AG20443 (cell line): ENCODE measurements at places on chromosomes 2 and 18.
A peak's percentile ranks its signal among the peaks of the same experiment; 100 is the strongest.

DNA sequence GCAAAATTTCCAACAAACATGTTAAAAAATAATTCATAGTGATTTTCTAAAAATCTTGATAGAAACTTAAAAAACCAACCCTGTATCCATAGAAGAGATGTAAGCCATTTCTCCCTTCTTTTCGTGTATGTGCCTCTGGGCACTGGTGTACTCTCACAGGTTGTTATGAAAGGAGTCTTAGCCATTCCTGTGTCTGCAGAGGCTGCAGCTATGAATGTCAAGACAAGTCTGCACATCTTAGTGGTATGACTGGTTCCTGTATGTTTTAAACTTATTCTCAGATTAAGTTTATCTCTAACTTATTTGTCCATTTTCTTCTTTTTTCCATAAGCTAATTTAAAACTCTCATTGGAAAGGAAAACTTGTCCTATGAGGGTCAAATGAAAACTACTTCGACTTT lies 84.0 kb downstream of the DPP4 start:
- DNase-seq, result no peak

- no peak for DNase-seq
Measured at GRCh38 chr2:98769784-98770183, 38.9 kb upstream of the MGAT4A start.

DNA sequence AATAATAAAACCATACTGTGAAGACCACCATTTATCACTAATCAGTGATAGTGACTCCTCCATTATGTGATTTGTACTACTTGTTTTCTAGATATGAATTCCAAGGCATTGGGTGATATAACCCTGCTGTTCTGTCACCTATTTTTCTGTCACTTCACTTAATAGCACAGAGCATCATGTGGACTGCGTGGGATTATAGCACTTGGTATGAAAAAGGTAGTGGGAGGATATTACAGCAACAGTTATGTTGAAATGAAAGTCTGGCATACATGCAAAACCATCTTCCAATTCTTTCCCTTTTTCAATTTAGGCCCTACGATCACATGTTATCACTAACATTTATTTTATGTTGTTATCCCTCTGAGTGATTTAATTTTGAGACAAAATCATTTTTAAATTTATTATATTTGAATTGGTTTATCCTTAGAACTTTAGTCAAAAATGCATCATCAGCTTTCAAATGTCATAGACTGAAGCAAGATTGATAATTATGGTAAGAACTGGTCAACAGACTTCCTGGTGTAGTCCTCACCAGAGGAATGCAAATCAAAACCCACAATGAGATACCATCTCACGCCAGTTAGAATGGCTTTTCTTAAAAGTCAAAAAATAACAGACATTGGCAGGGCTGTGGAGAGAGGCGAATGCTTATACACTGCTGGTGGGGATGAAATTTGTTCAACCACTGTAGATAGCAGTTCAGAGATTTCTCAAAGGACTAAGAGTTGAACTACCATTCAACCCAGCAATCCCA lies 242.6 kb downstream of the IKZF2 start:
- no peak for DNase-seq

DNA sequence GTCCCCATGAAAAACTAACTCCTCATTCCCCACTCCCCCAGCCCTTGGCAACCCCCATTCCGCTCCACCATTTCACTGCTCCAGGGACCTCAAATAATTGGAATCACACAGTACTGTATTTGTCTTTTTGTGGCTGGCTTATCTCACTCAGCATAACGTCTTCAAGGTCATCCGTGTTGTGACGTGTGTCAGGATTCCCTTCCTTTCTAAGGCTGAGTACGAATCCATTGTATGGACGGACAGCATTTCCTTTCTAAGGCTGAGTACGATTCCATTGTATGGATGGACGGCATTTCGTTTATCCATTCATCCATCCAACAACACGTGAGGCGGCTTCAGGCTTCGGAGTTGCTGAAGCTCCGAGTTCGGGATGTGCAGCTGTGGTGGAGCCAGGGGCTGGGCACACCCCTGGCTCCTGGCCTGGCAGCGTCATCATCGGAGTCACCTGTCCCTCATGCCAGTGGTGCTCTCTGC lies 1.2 kb upstream of the ASB1 start:
- DNase-seq, result no peak

DNA sequence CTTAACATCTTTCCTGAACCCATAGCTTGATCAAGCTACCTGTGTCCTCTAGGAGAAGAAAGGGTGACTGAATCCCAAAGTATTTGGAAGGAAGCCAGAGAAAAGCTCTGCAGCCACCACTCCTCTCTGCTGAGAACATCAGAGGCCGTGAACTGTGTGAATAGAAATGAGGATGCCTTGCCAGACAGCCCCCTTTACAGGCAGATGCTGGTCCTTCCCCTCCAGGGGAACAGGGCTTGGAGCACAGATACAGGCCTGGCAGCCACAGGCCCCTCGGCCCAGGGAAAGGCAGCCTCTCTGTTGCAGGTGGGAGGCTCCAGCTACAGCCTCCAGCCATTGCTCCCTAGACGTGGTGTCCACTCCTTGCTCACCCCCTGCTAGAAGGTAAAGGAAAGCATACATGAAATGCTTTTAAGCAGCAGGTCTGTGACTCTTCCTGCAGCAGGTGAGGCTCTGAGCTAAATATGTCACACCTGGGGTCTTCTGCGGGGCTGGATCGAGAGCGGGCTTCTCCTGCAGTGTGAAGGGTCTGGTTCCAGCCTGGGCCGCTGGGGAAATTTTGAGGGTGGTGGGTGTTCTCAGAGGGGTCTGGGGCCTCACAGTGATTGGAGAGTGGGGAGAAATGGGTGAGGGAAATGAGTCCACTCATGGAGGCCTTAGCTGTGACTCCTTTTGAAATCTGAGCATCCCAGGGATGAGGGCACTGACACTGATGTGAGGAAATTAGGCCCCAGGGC lies 234.0 kb downstream of the KLHL29 start:
- no peak for DNase-seq

- peak; percentile 29 for DNase-seq
Measured at GRCh38 chr2:165274698-165275097, 35.5 kb downstream of the SCN2A start.

GRCh38 chr2:102940684-102941083 lies 178.9 kb downstream of the TMEM182 start:
- no peak for DNase-seq

DNA sequence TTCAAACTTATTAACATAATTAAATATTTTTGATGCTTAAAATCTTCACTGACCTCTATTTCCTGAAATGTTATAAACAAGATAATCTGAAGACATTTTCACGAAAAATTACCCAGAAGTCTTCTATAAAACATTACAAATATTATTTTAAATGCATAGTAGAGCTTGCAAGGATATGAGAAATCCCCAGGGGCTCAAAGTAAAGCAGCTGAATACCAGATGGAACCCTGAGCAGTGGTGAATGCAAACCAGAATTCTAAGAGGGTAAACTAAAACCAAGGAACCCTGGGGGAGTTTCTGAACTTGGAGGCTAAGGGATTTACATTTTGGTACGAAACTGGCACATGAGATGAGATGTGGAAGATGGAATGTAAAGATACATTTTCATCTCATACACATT lies 83.6 kb downstream of the FSHR start:
- no peak for DNase-seq
